ENCODE measurements at places on chromosomes 2 and 18.
A peak's percentile ranks its signal among the peaks of the same experiment; 100 is the strongest.

DNA sequence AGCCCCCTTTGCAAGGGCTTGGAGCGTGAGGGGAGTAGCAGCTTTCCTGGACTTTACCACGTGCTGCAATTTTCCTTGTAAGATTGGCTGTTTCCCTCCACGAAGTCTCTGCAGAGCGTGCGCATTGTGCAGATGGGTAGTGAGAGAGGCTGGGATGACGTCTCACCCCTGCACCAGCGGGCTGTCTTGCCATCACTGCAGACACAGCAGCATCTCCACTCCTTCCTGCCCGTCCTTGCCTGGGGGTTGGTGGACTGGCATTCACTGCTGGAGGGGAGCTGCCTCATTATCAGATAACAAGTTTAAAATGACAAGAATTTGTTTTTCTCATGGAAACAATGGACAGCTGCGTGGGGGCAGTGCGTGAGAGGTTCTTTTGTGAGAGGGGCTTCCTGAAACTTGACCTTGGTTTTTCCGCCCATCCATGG is 45.3 kb upstream of the HS6ST1 start:
- peak; percentile 62 for DNase-seq

DNA sequence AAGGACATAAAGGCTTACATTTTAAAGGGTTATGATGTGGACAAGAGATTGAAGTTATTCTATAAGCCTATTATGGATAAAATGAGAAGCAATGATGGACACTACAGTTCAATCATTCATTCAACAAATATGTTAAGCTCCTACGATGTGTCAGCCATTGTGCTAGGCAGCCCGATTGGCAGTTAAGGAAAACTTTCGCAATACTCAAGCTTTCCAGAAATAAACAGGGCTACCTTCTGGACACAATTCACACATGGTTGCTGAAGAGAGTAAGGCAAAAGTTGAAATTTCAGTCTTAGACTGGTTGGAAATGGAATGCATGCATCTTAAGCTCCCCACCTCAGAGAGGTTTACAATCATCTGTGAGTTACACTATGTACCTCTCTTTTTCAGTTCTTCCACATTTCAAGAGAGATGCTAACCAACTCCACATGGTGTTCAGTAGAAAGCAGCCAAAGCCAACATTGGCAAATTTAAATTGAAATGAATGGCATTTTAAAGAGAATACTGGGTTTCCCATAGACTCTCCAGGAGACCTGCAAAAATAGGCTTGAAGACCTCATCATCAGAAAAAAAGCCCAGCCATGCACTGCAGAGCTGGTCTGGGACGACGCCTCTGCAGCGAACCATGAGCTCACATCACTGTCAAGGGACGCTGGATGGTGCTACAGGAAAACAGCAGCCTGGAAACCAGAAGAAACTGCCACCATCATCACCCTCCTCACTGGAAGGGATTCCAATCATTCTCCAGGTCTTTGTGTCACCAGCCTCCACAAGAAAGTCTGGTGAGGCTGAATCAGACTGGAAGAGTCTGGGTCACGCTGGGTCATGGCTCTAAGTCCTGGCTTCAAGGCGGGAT is 276.3 kb downstream of the AFF3 start:
- DNase-seq = no peak

GRCh38 chr2:64361151-64361938 is 92.6 kb upstream of the LGALSL start:
- DNase-seq = peak; percentile 68

GRCh38 chr2:227486688-227487087 is 14.7 kb downstream of the AGFG1 start:
- no peak for DNase-seq

DNA sequence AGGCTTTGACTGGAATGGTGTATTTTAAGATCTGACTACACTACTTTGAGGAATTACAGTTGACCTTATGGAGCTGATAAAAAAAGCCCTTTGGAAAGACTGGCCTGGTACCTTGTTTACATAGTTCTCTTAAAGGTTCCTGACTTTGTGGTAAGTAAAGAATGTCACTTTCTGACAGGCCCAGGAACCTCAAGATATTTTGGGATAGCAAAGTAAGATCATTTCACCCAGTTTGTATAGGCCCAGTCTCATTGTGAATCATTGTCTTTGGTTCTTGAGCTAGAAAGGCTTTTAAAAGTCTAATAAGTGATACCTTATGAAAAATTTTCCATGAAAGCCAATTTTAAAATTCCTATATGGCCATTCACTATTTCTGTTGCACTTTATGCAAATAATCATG is 316.3 kb upstream of the LRRTM4 start:
- DNase-seq = no peak

DNA sequence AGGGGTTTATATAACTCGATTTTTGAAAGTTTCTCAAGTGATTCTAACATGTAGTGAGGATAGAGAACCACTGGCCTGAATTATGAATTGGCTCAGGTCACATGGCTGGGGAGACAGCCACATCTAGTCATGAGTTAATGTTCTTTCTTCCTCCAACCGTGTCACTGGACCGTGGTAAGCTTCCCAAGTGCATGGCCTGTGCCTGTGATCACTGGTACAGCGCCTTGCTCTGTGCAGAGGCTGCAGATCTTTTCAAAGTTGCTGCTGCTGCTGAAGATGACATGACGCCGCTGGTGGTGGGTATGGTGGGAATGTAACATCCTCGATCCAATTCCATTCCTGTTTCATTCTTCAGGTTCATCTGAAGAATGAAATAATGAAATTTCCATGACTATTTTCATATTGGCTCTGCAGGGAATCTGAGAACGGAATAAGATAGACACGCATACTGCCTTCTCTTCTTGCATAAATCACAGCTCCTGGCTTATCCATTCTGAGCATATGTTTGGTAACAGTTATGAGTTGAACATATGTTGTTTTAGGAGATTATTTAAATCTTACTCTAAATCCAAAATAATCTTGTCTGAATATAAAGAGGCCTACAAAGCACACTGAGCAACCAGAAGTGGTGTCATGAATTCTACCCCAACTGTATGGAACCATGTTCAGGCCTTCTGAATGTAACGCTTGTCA is 100.5 kb upstream of the THSD7B start:
- DNase-seq = no peak

DNA sequence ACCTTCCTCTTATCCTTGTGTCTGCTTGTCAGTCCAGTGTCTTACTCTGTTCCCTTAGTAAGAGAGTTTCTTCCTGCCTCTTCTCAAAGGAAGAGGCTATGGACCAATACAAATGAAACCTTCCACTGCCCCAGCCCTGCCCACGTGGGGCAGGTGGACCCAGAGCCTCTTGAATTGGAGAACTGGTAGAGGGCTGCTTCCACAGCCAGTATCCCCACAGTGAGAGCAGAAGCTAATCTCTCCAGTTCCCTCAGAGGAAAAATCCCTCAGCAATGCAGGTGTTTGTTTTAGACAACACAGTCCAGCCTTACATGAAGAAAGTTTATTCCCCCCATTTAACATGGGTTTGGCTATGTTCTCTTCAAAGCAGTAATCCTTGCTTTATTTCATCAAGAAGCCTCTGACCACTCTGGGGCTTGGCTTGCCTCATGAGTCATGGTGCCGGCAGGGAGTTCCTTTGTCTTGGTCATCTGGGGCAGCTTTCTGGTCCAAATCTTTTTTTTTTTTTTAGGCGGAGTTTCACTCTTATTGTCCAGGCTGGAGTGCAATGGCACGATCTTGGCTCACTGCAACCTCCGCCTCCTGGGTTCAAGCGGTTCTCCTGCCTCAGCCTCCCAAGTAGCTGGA is 6.5 kb upstream of the CYBRD1 start:
- no peak for DNase-seq

DNA sequence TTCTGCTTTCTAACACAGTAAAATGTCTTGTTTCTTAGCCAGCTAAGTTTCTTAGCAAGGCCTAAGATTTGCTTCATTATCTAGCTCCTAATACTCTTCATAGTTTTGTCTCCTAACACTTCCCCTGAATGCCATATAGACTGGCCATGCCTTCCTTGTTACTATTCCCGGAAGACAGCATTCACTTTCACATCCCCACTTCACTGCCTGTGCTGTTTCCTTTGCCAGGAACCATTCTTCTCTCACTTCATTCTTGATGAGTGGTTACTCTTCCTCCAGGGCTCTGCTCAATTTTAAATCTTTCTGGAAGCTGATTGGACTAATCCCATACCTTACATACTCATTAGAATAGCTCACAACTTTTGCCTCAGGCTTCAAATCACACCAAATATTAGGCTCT is 1510.2 kb upstream of the DDX18 start:
- DNase-seq = no peak

DNA sequence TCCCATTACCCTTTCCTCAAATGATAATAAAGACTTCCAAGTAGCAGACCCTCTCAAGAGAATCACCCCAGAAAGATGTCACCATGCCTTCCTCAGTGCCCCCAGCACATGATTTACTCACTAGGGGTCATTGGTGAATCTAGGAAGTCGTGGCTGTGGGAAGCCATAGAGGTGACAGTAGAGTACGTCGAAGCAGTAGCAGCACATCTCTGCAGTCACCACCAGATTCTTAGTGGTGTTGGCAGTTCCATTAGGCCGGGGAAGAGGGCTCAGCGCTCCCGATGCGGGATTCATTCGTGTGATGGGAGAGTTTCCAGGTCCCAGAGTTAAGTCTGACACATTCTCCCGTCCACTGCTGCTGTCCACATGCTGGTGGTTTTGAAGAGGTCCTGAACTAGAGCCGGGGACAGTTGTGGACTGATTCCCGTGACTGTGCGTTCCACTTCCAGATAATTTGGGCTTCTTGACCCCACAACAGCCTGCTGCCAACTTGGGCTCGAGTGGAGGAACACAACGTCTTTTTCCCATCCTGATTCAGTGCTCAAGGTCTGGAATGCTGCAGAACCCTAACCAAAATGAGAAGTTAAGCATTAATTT is 12.0 kb downstream of the AMMECR1L start:
- DNase-seq = no peak

DNA sequence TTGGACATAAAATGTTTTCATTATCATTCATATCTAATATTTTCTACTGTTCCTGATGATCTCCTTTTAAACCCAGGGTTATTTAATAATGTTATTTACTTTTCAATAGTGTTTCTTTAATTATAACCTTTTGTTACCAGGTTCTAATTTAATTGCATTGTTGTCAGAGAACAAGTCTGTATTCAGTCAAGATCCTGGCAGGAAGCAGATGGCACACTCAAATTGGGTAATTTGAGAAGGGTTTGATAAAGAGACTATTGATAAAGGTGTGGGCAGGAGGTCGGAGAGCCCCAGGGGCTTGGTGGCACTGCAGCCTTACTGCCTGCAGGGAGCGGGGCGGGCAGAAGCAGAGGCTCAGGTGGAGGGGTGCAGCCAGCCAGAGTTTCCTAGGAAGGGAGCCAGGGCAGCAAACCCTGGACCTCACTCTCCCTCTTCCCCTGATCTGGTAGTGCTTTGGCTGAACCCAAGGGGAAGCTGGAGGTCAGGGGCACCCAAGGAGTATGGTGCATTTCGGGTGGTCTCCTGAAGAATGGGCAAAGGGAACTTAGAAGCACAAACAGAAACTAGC is 2.3 kb upstream of the KIF1A start:
- no peak for DNase-seq

GRCh38 chr2:145203891-145204290 is 684.0 kb upstream of the ZEB2 start:
- no peak for DNase-seq

DNA sequence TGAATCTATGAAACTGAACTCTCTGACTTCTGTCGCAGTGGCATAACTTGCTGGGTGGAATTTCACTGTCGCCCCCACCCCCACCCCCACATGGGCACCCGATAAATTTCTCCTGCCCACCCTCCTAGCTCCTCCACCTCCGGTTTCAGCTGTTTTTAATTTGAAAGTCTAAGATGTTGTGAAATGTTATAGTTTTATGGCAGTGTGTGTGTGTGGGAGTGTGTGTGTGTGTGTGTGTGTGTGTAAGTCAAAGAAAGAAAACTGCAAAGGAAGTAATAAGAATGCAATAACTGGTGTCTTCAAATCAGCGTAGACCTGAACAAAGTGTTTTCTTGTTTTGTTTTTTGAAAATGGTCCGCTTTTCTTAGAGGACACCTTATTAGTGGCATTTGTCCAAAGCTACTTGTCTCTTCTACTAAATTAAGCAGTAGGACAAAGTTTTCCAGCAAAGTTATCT is 388 bp downstream of the DTNA start:
- no peak for DNase-seq

DNA sequence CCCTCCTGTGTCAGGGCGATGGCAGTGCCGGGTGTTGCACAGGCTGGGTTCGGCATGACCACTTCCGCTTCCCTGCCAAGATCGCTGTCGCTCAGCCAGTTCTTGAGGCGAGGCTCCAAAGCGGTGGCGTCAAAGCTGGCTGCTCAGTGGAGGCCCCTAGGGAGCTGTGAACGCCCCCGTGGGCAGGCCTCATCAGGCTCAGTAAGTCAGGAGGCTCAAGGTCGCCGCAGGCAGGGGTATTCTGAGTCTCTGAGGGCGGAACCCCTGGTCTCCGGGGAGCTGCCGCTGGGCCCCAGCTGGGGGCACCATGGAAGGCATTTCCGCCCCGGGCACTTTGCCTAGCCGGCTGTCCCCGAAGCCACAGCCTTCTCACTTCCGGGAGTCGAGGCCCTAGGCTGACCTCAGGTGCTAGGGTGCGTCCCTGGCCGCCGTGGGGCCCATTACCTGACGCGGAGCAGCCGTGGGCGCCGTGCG is 210.4 kb downstream of the SOCS6 start:
- no peak for DNase-seq

GRCh38 chr18:69612242-69612641 is 211.6 kb downstream of the DOK6 start:
- DNase-seq = no peak

DNA sequence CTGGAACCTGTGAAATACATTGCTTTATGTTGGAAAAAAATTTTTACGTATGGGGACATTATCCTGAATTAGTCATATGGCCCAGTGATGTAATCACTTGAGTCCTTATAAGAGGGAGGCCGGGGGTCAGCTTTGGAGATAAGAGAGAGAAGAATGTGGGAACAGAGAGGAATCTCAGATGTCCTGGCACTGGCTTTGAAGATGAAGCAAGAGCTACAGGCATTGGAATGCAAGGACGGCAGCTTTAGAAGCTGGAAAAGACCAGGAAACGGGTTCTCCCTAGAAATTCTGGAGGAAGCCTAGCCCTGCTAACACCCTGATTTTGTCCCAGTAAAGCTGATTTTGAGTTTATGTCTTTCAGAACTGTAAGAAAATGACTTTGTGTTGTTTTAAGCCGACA is 1129.9 kb upstream of the GYPC start:
- no peak for DNase-seq

- no peak for DNase-seq
Measured at GRCh38 chr2:729376-729861, 52.2 kb upstream of the TMEM18 start.

GRCh38 chr18:76824754-76825153 is 2.4 kb downstream of the ZNF236 start:
- no peak for DNase-seq

GRCh38 chr2:39216346-39217191 is 27.2 kb downstream of the CDKL4 start:
- DNase-seq = no peak

GRCh38 chr2:159119652-159120257 is 151.3 kb downstream of the TANC1 start:
- DNase-seq = no peak

DNA sequence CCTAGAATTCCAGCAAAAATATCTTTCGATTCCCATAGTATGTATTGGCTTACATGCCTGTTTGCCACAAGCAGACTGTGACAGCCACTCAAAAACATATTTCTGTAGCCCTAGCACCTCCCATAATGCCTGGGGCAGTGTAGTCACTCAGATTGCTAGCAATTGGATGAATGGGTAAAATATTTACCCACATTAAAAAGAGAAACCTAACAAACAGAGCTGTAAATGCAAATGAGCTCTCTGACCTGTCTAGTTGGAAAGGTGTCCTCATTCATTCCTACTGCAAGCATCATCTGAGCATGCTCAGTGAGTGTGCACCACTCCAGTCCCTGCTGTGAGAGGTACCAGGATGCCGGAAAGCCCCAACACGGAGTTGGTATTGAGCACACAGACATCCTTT is 234.0 kb upstream of the RAB12 start:
- DNase-seq = no peak

- DNase-seq = no peak
Measured at GRCh38 chr2:226874749-226875148, 38.9 kb downstream of the RHBDD1 start.

Data from cardiac septum (tissue), 1 donor.